ENCODE measurements at places on chromosomes 4 and X.

DNA sequence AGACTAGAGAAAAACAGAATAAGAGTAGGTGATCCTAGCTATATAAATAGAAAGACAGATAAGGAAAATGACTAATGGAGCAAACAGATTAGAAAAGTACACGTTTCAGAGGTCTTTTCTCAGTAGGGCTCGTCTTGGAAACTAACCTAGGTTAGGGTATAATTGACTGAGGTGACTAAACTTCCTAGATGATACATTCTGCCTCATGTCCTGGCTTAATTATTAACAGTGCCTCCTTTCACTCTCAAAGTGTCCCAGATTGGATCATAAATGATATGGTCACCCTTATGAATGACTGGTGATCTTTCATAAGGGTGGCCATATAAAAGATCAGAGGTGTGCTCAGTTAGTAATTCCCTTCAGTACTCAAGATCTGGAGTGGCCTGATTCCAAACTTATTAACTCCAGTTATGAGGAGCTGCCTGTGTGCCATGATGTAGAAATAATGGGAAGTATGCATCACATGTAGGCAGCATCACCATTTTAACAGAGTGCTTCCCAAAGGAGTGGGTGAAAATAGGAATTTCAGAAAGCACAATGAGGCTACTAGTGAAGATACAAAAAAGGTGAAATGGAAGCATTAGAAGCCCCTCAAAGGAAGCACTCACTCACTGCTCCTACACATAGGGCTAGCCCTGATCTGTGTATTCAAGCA is 14.7 kb upstream of the GRIA3 start:
- DNase-seq: no peak

GRCh38 chr4:172751550-172751949 is 417.1 kb upstream of the GALNT7 start:
- no peak for DNase-seq

DNA sequence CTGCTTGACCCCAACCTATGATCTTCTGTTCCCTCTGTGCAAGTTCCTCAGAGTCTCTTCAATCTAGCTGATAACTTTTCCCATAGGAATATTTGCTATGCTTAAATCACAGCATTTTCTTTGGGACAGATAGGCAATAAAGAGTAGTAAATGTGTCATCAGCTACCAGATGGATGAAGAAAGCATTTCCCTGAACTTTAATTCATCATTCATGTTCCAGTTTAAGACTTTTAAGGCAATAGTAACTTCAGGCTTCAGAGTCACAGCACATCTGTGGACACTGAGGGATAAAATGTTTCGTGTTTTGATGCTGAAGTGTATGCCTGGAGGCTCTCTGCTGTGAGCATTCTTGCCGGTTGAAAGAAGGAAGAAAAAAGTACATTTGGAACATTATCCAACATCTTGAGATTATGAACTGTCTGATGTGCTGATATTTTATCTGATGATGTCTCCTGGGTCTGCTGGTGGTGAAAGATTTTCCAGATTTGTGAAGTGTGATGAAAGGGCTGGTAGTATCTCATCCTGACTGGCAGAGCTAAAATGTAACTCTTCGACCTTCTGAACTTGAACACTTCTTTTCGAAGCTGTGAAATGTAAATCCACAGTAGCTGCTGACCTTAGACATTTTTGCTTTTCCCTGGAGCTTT is 133.7 kb downstream of the DCLK2 start:
- no peak for DNase-seq

GRCh38 chr4:173039617-173040577 is 128.7 kb upstream of the GALNT7 start:
- no peak for DNase-seq

GRCh38 chr4:68162196-68162595 is 32.5 kb upstream of the TMPRSS11F start:
- DNase-seq: no peak

- no peak for DNase-seq
Observed at GRCh38 chr4:46404981-46405380, 15.1 kb upstream of the GABRA2 start.

GRCh38 chr4:69054578-69055200 is 41.6 kb upstream of the UGT2B7 start:
- no peak for DNase-seq

DNA sequence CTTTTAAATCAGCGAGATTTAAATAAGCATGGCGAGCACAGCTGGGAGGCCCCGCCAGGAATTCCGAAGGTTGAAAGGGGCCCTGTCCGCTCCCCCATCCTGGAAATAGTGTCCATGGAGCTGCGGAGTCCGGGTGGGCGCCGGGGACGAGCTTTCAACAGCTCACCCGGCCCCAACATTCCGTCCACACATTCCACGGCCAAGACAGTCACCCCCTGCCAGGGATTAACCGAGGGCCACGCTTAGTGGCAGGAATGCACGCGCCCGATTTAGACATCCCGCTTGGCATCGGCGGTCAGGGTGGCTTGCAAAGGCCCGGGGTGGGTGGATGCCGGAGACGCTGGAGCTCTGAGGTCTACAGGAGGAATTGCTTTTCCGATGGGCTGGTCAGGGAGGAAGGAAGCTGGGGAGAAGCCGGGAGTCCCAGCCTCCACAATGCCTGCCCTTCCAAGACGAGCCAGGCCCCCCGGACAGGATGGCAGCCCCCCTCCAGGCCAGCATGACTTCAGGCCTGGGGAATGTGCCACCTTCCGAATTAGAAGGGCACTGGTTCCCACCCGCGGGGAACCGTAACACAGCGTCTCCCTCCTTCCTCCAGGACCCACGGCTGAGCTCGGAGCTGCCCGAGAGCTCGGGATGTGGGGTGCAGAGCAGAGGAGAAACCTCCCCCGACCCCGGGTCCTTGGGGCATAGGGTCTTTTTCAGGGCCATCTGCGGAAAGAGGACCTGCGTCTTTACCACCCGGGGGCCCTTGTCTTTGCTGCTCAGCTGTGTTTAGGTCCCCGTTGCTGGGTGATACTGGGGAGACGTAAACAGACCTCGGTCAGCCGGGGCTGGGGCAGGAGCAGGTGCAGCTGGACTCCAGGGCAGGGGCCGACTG is 26.9 kb upstream of the PPP2R3B start:
- no peak for DNase-seq

DNA sequence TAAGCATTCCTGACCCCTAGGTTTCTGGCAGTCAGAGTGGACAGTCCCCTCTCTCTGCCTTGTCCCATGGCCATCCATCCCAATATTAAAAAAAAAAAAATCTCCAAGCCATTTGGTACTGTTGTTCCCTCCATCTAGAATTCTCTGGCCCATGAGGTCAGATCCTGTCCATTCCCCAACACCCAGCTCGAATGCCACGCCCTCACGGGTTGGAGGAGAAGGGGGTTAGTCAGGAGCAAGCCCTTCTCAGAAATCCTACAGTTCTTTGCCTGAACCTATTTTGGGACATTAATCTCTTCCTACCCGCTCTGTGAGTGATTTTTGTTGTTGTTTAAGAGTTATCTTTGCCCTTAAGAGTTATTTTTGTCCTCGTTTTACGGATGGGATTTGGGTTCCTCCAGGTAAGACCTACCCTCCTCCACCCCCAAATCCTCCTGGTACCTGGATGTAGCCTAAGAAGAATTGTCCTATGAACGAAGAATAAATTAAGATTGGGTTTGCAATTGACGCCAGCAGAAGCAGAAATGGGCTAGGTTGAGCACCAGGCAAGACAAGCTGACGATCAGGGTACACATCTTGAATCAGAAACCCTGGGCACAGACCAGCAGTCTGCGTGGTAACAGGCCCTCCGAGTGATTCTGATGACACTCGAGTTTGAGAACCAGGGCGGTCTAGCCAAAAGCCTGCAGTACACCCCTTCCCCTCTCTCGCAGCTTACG is 977 bp downstream of the RNF175 start:
- DNase-seq: no peak

GRCh38 chr4:165294907-165295306 is 32.6 kb upstream of the MSMO1 start:
- DNase-seq: peak; percentile 3

DNA sequence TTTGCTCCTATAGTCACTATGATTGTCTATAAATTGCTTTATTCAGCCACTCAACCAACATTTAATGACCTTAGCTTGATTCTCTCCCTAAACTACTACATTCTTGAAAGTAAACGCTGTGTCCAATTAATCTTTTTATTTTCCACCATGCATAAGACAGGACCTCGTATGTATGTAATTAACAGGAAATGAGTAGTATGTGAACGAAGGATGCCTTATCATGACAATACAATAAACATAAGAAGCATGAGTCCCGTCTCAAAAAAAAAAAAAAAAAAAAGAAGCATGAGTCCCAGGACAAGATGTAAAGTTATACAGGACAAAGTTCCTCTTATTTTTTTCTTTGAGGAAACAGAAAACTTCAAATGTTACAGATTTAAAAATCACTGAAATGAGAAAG is 92.5 kb downstream of the PPP3CA start:
- DNase-seq: no peak

DNA sequence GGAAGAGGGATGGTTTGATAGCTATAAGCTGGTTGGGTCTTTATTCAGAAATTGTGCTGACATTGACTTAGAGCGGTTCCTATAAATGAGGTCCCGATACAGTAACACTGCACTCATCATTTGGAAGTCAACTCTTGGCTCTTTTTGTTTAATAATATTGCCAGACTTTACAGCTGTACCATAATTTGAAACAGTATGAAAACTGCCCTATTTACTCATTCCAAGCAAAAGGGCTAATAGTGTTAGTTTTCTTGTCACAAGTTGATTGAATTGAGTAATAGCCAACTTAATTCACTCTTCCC is 128.4 kb upstream of the LIMCH1 start:
- no peak for DNase-seq

- peak; percentile 28 for DNase-seq
Observed at GRCh38 chr4:47837094-47837907, 566 bp downstream of the CORIN start.

- no peak for DNase-seq
Observed at GRCh38 chrX:117835034-117835433, 281.6 kb downstream of the KLHL13 start.

DNA sequence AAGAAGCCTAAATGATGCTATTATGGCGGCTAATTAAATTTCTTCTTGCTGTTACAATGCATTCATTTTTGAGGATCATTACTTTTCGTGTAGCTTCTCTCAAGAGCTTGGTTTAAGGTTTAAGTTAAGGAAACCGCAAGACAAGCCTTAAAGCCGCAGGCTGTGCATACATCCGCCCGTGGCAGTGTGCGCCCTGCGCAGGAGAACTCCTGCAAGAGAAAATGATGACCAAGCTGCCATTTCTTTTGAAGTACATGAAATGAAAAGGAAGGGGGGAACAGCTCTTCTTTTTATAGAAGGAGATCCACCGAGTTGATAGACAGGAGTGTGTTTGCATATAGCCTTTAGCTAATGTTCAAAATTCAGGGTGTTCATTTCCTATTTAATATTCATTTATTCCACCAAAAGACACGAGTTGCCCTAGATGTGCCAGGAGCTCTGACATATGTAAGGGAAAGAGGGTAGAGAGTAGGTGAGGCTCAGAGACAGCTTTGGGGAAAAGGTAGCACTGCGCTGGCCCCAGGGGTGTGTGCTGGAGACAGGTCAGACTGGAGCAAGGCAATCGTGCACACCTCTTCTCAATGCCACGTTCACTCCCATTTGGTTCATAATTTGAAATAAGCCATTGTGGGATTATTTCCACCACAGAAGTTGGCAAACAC is 112.1 kb upstream of the LDB2 start:
- DNase-seq: no peak

DNA sequence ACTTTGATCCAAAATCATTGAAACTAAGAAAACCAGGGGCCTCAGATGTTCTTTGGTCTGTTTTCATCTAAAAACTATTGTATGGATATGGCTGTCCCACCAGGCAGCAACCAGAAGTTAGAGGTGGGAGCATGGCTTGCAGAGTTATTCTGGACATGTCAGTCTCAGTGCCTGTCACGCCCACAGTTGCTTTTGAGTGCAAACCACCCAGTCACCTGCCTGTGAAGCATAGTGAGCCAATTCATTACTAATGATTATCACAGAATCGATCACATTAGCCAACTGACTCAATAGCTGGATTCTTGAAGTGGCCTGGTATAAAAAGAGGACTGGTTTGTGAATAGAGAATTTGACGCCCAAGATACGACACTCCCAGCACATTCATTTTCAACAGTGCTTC is 104.2 kb upstream of the SORBS2 start:
- DNase-seq: no peak

- no peak for DNase-seq
Observed at GRCh38 chr4:154642373-154643009, 30.0 kb upstream of the FGG start.

- DNase-seq: no peak
Observed at GRCh38 chr4:186666750-186667149, 56.9 kb downstream of the FAT1 start.

DNA sequence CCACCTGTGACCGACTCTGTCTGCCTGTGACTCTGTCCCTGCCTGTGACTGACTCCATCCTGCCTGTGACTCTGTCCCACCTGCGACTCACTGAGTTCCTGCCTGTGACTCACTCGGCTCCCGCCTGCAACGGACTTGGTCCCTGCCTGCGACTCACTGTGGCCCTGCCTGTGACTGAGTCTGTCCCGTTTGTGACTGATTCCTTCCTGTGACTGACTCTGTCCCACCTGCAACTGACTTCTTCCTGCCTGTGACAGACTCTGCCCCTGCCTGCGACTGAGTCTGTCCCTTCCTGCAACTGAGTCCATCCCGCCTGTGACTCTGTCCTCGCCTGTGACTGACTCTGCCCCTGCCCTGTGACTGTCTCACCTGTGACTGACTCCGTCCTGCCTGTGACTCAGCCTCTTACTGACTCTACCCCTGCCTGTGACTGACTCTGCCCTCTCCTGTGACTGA is 9.6 kb upstream of the UVSSA start:
- peak; percentile 53 for DNase-seq

DNA sequence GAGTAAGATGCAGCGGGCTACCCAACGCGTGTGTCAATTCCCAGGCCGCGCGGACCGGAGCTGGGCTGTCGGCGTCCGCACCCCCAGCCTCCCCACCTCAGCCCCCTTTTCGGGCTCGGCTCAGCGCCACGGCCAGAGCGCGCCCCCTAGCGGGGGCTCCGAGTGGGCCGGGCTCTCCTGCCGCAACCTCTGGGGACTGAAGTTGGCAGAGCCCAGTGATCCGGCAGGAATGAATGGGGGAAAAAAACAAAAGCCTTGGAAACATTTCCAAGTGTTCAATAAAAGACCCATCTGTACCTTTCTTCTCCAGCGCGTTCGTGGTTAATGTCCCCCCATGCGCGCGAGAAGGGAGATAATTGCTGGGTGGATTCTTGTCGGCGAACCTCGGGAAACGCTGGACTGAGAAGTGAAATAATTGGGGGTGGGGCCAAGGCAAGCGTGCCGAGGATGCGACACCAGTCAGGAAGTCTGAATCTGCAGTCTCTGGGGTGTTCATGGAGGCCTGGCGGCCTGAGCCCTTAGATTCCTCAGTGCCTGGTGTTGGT is 5.2 kb upstream of the ARX start:
- peak; percentile 37 for DNase-seq
